ENCODE measurements at places on chromosomes 6 and 20. TPM values are rescaled to one million over a fixed set of nuclear protein-coding genes. Genes with fewer than 3 reads are reported as not detected.

DNA sequence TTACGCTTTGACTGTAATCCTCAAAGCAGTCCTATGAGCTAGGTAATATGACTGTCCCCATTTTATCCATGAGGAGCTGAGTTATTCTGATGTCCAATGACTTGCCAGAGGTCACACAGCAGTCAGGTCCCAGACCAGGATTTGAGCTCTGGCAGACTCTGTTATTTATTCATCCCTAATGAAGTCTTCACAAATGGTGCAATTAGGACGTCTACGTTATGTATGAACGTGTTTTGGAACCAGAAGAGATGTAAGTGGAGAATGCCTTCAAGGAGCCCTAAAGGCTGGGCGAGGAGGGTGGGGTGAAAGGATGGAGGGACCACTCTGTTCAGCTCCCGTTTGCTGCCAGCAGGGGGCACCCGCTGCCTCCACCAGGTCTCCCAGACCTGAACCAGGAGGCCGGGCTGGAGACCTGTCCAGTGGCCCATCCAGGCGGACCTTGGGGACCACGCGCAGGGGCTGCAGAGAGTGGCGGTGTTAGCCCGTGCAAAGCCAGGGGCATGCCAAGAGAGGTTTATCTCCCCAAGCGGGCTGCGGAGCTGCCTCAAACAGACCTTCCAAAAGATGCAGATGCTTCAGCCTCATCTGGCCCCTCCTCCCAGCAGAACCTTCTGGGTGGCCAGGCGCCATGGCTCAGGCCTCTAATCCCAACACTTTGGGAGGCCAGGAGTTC is 15.2 kb upstream of the ZNF335 start:
- H3K27ac ChIP-seq, result no peak overlapping the region
- H3K36me3 ChIP-seq, result no peaks in the 10 kb centered on the region
- DNase-seq, result peak; percentile 94
- H3K4me3 ChIP-seq, result no peak overlapping the region
- peaks cover 6% of the 10 kb centered on the region for H3K4me1 ChIP-seq
- peaks cover 20% of the 10 kb centered on the region for H3K27me3 ChIP-seq

Gene COL20A1
- not detected for total RNA-seq

DNA sequence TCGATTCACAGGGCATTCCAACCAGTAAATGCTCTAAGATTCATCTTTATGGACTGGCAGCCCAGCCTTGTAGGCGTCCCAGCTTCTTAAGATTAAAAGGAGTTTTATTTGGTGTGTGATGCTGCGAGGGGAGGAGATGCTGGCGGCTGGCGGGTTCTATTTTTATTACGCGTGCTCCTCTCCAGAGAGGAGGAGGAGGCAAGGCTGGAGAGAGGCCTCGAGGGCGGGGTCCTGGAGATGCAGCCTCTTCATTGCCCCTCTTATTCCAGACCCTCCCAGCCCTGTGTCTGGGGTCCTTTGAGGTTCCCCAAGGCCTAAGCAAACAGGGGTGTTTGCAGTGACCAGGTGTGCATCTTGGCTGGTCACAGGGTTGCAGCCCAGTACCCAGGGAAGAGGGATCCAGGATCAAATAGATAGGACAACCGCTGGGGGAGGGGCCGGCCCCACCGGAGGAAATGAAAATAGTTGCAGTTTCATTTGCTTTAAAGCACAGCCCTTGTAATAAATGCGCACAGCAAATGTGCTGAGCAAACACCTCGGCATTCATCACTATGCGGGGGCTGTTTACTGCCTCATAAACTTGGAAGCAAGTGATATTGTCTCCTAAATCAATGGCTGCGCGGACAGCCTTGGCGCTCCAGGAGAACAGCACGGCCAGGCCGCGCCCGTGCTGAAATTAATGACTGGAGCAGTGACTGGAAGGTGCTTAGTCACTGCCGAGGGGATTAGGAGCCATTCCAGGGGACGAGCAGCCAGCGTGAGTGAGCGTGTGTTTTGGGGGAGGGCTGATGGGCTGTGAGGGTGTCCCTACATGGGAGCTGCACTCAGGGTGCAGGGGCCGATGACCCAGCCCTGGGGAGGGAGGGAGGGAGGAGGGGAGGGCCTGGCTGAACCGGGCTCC is 83.0 kb downstream of the TMEM242 start:
- peaks cover 39% of the 10 kb centered on the region for H3K27me3 ChIP-seq
- no peak overlapping the region for H3K27ac ChIP-seq
- H3K4me3 ChIP-seq, result peak overlapping the region; percentile 73
- H3K36me3 ChIP-seq, result peaks cover 3% of the 10 kb centered on the region

Gene PRDM13
- 0.05 TPM for total RNA-seq

GRCh38 chr6:143196525-143197225 is 136.0 kb downstream of the AIG1 start:
- H3K36me3 ChIP-seq, result no peaks in the 10 kb centered on the region
- H3K27me3 ChIP-seq, result no peaks in the 10 kb centered on the region
- H3K4me3 ChIP-seq, result no peak overlapping the region
- no peak overlapping the region for H3K27ac ChIP-seq

Gene SASH1
- 0.44 TPM for total RNA-seq

Gene HLA-DQA1
- 3.6 TPM for total RNA-seq

DNA sequence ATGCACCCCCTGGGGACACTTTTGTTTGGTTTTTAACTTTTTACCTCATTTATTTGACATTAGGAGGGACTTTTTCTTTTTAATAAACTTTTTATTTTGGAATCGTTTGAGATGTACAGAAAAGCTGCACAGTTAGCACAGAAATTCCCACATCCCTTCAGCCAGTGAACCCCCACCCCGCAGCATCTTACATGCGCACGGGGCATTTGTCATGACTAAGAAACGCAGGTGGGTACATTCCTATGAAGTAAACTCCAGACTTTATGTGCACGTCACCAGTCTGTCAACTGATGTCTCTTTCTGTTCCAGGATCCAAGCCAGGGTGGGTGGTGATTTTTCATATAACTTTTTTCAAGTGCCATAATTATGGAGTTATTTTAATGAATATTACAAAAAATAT is 4.9 kb upstream of the ZNF831 start:
- no peaks in the 10 kb centered on the region for H3K36me3 ChIP-seq
- peaks cover 66% of the 10 kb centered on the region for H3K4me1 ChIP-seq
- no peaks in the 10 kb centered on the region for H3K27me3 ChIP-seq
- H3K27ac ChIP-seq, result no peak overlapping the region
